ENCODE measurements at places on chromosomes 5 and 9.

DNA sequence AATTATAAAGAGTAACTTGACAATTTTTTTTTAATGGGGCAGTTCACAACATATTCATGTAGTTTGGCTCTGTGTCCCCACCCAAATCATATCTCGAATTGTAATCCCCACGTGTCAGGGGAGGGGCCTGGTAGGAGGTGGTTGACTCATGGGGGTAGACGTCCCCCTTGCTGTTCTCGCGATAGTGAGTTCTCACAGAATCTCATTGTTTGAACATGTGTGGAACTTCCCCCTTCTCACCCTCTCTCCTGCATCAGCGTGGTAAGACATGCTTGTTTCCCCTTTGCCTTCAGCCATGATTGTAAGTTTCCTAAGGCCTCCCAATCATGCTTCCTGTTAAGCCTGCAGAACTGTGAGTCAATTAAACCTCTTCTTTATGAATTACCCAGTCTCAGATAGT, 40.7 kb downstream of the FBXW11 start:
- no peak for DNase-seq

DNA sequence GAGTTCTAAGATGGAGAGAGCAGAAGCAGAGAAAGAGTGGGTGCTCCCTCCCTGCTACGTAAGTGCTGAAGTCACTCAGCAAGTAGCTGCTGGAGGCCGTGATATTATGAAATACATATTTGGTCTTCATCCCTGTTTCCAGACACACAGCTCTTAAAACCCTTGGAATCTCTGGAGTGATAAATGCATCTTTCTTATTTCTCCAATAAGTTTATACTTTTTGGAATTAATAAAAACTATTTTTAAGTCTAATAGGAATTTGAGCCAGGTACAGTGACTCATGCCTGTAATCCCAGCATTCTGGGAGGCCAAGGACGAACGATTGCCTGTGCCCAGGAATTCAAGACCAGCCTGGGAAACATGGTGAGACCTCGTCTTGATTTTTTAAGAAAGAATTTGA, 60.6 kb downstream of the AUH start:
- no peak for DNase-seq

- DNase-seq = no peak
These were observed 22.1 kb upstream of the C9orf57 start for GRCh38 chr9:72082536-72082935.

GRCh38 chr5:135504376-135504775, 31.4 kb downstream of the NEUROG1 start:
- DNase-seq = no peak

DNA sequence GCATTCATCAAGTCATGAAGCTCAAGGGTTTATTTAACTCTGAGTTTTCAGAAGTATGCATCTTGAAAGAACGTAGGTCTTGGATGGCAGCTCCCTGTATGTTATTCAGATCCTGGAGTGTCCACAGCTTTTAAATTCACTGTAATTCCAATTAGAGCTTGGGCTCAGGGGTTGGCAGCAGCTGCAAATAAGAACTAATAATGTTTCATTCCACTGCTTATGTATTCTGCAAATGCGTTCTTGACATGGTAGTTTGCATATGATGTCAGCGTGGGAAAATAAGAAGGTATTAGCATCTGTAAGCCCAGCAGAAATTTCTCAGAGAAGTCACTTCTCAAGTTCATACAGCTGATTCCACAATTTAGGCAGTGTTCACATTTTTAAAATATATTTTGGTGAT, 58.4 kb downstream of the RORB start:
- DNase-seq = no peak

DNA sequence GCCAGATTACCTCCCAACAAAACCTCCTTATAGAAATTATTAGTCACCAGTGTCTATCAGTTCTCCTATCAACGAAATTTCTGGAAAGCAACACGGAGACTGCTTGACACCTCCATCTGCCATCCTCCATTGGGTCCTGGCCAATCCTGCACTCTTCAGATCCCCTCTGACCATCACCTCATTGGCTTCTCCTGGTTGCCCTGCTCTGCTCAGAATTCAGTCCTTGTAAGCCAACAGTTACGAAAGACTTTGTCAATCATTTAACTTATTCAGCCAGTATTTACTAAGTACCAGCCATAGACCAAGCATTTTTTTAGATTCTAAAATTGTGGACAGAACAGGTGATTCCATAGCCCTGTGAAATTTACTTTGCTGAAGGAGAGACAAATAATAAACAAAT, 228.5 kb downstream of the MARCHF11 start:
- DNase-seq = no peak

DNA sequence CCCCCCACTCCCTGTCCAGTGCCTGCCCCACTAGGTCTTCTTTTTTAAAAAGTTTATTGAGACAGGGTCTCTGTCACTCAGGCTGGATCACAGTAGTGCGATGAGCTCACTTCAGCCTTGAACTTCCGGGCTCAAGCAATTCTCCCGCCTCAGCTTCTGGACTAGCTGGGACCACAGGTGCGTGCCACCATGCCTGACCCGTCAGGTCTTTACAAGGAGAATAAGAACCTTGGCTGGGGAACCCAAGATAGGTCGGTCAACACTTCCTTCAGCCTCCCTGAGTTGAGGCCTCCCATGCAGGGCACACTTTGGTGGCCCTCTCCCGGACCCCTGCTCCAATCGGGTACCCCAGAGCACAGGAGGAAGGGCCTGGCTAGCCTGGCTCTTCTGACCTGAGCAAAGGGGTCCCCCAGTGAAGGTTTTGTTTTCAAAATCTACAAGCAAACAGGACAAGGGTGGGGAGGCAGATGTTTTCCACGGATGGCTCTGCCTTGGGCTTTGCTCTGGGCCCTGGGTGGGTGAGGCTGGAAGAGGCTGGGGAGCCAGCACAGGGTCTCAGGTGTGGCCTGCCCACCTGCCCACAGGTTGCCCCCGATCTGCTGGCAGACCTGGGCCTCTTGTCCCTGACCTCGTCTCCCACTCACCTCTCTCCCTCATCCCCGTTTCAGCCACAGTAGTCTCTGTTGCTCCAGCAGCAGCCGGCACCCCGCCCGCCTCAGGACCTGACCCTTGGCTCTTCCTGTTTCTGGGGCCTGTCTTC, 108.7 kb upstream of the PHYKPL start:
- no peak for DNase-seq

DNA sequence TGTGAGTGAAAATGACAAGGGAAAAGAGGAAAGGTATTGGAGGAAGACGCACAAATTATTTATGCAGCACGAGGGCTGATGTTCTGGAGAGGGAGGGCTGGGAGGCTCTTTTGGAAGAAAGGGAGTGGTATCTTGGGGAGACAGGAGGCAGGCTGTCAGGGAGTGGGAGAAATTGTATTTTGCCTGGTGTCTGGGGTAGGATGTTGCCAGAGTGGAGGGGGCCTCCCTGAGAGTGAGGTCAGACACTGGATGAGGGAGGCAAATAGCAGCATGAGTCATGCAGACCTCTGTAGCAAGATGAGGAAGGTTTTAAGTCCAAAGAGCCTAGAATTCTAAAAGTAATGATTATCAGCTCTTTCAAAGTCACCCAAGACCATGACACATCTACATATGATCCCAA, 158.0 kb downstream of the DMRT2 start:
- DNase-seq = no peak

DNA sequence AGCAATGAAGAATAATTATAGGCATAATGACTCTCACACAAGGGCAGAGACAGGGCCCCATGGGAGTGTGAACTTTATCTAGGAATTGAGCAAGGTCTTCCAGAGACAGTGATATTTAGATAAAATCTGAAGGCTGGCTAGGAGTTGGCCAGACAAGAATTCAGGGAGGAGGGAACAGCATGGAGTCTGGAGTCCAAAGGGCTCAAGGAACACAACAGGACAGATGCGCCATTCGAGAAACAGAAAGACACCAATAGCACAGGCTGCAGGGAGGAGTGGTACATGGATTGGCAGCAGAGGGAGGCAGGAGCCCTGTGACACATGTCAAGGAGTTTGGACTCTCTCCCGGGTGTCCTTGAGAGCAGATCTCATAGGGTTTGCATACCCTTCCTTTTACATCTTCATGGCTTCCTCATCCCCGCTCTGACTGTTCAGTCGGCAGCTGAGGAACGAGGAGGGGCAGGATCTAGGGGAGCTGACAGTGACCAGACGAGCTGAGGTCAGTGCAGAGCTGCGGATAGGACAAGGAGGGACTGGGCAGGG, 64.0 kb upstream of the XPA start:
- no peak for DNase-seq

DNA sequence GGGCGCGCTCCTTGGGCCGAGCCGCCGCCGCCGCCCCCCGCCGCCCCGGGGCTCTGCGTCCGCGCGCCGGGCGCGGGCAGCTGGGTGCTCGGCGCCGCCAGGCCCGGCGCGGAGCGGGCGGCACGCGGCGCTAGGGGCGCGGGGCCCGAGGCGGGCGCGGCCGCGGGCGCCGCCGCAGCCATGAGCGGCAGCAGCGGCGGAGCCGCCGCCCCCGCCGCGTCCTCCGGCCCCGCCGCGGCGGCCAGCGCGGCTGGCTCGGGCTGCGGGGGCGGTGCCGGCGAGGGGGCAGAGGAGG, 351 bp downstream of the TRIO start:
- peak; percentile 49 for DNase-seq

GRCh38 chr9:77750284-77750683, 102.2 kb upstream of the GNA14 start:
- DNase-seq = no peak

DNA sequence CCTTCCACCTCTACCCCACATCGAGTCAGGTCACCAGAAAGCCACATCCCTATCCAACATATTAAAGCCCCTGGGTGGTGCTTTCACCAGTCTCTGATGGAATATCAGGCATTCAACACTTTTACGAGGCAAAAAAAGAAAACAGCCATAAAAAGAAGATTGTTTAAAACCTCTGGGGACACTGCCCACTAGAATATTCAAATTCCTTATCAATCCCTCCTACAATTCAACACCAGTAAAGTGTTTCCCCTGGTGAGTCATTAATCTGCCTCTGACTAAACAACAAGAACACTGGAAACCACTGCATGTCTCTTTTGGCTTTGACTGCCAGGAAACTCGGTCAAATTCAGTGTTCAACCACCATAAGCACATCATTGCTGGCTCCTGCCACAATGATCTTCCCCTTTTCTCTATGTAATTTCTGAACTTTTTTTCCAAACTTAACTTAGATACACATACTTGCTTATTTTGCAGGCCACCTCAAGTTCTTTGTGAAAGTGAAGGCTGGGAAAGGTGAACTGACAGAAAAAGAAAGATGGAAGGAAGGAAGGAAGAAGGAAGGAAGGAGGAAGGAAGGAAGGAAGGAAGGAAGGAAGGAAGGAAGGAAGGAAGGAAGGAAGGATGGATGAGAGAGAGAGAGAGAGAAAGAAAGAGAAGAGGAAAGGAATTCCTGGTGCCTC, 105.3 kb downstream of the PAX5 start:
- DNase-seq = no peak

- no peak for DNase-seq
These were observed 108.5 kb downstream of the EBF1 start for GRCh38 chr5:158990979-158991775.

- DNase-seq = no peak
These were observed 151.2 kb downstream of the TTC39B start for GRCh38 chr9:15155826-15156225.

- no peak for DNase-seq
These were observed 185.2 kb downstream of the CCDC171 start for GRCh38 chr9:15738011-15738410.

DNA sequence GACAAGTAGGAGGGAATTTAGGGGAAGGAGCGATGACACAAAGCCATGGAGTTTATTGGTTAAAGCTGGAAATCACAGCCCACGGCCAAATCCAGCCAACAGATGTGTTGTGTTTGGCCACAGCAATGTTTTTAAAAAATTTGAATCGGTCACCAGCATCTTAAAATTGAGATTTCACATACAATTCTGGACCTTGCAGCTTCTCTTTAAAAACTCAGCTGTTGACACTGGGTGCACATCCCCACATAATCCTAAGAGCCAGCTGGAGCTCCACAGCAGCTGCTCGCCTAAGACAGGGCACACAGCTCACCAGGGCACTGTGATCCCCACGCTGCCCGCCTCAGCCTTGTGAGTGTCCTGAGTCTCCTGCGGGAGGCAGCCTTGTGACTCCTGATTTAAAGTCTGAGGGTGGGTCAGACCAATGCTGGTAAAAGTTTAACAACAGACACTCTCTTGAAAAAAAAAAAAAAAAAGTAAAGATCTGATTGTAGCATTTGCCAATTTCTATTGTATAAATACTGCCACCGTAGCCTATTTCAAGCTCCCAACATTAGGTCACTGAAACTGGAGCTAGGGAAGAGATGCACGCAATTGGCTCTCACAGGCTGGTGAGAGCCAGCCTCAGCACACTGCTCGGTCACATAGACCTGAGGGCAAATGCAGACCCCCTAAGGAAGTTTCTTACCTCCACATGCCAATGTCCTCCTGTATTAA, 124.8 kb downstream of the HSD17B3 start:
- no peak for DNase-seq

DNA sequence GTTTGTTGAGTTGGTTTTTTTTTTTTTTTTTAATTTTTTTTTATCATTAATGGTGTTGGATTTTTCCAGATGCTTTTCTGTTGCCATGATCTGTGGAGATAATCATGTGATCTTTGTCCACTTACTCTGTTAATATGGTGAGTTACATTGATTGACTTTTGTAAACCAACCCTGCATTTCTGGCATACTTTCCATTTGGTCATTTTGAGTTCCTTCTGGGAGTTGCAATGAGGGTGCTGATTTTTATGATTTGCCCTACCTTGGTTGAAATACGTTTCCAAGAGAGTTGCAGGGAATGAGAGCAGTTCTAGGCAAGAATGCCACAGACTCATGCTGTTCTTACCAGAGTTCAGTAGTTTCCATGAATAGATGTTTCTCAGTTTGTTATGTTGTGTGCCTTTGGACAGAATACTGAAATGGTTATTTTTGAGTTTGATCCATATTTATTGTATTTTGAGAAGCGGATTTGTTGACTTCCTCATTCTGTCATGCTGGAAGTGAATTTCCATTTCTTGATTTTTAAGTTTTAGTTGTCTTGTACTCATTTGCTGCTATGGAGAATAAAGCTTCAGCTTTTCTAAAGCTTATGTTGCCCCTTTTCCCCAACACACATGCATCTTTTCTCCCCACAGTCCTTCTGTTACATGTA, 69.0 kb downstream of the SCAMP1 start:
- no peak for DNase-seq

DNA sequence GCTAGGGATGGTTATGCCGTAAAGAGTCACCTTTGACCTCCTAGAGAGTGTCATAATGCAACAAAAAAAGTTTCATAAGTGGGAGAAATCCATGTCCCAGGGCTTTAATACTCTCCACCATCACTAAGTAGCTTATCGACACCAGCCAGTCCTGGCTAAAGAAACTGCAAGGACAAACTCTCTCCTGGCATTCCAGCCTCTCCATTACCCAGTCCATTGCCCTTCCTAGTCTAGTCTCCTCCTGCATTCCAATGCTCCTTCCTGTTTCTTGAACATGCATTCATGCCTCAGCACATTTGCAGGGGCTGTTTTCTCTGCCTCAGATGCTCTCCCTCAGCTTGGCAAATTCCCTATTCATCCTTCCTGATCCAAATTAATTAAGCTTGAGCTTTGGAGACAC, 364.1 kb downstream of the BRINP1 start:
- DNase-seq = no peak

DNA sequence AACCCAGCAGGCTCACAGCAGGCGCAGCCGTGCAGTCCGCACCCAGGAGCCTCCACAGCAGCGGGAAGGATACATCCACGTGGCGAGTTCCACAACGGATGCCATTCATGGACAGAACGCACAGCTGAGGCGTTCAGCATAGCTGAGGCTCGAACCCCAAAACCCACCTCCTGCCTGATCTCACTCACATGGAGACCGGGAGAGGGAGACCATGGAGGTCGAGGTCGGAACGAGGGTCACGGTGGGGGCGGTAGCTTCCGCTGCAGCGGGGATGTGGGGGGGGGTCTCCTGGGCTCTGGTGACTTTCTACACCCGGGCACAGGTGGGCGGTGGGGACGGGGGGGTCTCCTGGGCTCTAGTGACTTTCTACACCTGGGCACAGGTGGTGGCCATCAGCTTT, 17.5 kb downstream of the TERT start:
- DNase-seq = no peak
